Body of pancreas (tissue), 4 donors: ENCODE measurements at places on chromosomes 2 and 18. TPM values are rescaled to one million over a fixed set of nuclear protein-coding genes. Genes with fewer than 3 reads are reported as not detected.

- H3K27me3 ChIP-seq = no peaks in the 10 kb centered on the region
- no peaks in the 10 kb centered on the region for H3K4me1 ChIP-seq
- H3K4me3 ChIP-seq = no peak overlapping the region
- no peak overlapping the region for H3K27ac ChIP-seq
- DNase-seq = no peak
Measured at GRCh38 chr18:4385876-4386275, 69.2 kb downstream of the DLGAP1 start.

DNA sequence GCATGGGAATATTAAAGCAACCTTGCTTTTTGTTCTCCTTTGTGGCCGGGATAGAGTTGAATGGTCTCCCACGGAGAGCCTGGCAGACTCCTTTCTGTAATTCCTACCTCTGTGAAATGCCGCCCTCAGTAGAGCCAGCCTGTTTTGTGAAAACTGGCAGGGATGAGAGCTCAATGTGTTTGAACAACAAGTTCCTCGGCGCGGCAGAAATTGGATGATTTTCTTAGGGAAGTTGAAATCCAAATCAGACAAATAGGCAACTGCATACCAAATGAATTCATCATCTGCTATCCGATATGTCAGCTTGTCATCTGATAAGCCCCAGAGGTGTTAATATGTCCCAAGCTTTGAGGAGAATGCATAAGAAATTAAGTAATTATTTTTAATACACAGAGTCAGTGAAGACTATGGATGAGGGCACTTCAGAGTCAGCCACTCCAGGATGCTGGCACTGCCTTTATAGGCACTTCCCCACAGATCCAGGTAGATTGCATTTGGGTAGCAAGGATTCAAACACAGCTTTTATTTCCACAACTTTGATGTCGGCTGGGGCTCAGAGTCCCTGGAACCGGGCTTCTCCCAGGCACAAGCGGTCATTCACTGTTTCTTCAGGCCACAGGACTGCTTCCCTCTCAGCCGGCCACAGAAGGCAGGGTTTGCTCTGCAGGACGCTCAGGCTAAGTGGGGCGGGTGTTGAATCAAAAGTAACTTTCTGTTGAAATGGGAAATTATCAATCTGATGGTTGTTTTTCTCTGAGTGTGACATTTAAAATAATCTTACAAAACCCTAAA is 82.8 kb upstream of the REV1 start:
- no peak overlapping the region for H3K27ac ChIP-seq
- H3K27me3 ChIP-seq = no peaks in the 10 kb centered on the region
- no peaks in the 10 kb centered on the region for H3K36me3 ChIP-seq
- H3K4me3 ChIP-seq = no peak overlapping the region

DNA sequence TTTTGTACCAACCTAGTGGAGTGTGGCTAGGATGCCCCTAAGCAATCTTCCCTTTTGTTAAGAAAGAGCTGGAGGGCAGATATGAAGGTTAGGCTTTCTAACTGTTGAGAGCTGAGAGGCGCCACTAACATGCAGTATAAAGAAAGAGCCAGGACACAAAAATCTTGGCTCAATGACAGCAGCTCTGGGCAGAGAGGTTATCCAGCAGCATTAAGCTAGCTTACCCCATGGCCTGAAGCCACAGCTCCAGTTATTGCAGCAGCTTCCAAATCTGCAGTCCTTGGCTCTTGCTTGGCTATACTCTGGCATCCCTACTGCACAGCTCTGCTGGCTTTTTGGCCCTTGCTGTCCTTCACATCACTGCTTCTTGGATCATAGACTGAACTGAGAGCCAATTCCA is 213.4 kb downstream of the GPD2 start:
- no peak overlapping the region for H3K27ac ChIP-seq
- no peak overlapping the region for H3K4me3 ChIP-seq
- no peaks in the 10 kb centered on the region for H3K27me3 ChIP-seq
- DNase-seq = no peak

GRCh38 chr18:21663578-21663977 is 41.0 kb downstream of the ABHD3 start:
- DNase-seq = no peak
- H3K27me3 ChIP-seq = no peaks in the 10 kb centered on the region
- no peak overlapping the region for H3K4me3 ChIP-seq
- H3K4me1 ChIP-seq = peaks cover 3% of the 10 kb centered on the region

- H3K4me1 ChIP-seq = no peaks in the 10 kb centered on the region
- no peaks in the 10 kb centered on the region for H3K27me3 ChIP-seq
- no peak overlapping the region for H3K27ac ChIP-seq
- DNase-seq = no peak
- no peaks in the 10 kb centered on the region for H3K36me3 ChIP-seq
Measured at GRCh38 chr2:178928077-178928476, 120.9 kb upstream of the TTN start.

- no peak overlapping the region for H3K4me3 ChIP-seq
- H3K27ac ChIP-seq = peak overlapping the region; percentile 34
Measured at GRCh38 chr18:13269013-13269280, 50.4 kb downstream of the LDLRAD4 start.

- no peaks in the 10 kb centered on the region for H3K27me3 ChIP-seq
- H3K4me3 ChIP-seq = no peak overlapping the region
- no peak for DNase-seq
- H3K4me1 ChIP-seq = peaks cover 6% of the 10 kb centered on the region
- H3K36me3 ChIP-seq = peaks cover 17% of the 10 kb centered on the region
- H3K27ac ChIP-seq = no peak overlapping the region
Measured at GRCh38 chr2:60925994-60926740, 44.8 kb downstream of the REL start.

- no peaks in the 10 kb centered on the region for H3K36me3 ChIP-seq
- no peak overlapping the region for H3K4me3 ChIP-seq
- no peaks in the 10 kb centered on the region for H3K27me3 ChIP-seq
- peak overlapping the region; percentile 1 for H3K27ac ChIP-seq
- H3K4me1 ChIP-seq = no peaks in the 10 kb centered on the region
- DNase-seq = no peak
Measured at GRCh38 chr2:85853499-85854165, 35.2 kb downstream of the ST3GAL5 start.

DNA sequence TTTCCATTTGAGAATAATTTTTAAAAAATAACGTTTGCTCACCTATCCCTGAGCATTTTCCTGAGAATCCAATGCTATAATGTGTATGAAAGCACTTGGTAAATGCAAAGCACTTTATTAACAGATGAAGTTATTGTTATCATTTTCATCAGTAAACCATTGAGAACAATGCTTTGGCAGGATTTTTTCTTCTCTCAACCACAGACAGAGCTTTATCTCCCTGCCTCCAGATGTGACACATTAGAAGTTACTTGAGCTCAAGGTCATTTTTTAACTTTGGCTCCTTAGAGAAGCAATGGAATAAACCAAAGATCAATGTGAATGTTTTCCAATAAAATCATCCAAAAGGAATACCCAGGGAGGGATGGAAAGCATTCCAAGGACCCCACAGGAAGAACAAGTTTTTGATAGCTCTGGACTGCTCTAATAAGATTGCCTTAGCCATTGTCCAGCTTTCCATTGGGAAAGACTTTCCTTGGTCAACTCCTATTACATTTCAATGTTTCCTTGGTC is 118.9 kb upstream of the NT5C1B start:
- H3K27me3 ChIP-seq = no peaks in the 10 kb centered on the region
- no peak for DNase-seq
- H3K36me3 ChIP-seq = no peaks in the 10 kb centered on the region
- H3K27ac ChIP-seq = no peak overlapping the region
- H3K4me1 ChIP-seq = no peaks in the 10 kb centered on the region
- H3K4me3 ChIP-seq = no peak overlapping the region

GRCh38 chr2:173472112-173472511 is 117.4 kb downstream of the CDCA7 start:
- H3K27ac ChIP-seq = no peak overlapping the region
- H3K4me3 ChIP-seq = no peak overlapping the region
- no peaks in the 10 kb centered on the region for H3K36me3 ChIP-seq
- DNase-seq = no peak

DNA sequence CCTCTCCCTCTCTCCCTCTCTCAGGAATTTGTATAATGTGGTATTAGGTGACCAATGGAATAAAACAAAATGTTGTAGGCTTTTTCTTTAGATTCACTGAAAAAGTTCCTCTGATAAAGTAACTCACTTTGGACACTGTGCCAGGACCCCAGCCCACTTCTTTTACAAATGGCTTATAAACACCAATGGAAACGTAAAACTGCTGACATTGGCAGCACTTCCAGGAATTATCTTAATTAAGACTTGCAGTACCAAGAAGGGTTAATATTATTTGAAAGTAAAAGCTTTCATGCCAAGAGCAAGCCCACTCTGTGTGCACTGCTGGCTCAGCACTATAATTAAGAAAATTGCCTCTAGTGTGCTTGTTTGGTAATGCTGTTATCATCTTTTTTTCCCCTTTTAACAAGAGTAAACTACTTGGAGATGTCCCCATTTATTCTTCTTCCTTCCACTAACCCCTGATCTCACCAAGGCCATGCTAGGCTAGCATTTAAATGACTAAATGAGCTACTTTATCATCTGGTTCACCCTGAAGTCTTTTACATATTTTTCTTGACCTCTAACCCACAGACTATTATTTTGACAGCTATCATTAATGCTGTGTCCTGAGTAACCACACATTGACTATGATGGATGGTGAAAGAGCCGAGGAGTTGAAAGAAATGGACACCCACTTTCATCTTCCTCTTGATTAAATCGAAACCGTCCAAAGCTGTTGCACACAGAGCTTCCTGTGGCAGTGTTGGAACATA is 232.2 kb upstream of the ETAA1 start:
- no peaks in the 10 kb centered on the region for H3K36me3 ChIP-seq
- H3K27ac ChIP-seq = no peak overlapping the region
- DNase-seq = no peak
- H3K4me1 ChIP-seq = peaks cover 4% of the 10 kb centered on the region
- H3K27me3 ChIP-seq = no peaks in the 10 kb centered on the region

DNA sequence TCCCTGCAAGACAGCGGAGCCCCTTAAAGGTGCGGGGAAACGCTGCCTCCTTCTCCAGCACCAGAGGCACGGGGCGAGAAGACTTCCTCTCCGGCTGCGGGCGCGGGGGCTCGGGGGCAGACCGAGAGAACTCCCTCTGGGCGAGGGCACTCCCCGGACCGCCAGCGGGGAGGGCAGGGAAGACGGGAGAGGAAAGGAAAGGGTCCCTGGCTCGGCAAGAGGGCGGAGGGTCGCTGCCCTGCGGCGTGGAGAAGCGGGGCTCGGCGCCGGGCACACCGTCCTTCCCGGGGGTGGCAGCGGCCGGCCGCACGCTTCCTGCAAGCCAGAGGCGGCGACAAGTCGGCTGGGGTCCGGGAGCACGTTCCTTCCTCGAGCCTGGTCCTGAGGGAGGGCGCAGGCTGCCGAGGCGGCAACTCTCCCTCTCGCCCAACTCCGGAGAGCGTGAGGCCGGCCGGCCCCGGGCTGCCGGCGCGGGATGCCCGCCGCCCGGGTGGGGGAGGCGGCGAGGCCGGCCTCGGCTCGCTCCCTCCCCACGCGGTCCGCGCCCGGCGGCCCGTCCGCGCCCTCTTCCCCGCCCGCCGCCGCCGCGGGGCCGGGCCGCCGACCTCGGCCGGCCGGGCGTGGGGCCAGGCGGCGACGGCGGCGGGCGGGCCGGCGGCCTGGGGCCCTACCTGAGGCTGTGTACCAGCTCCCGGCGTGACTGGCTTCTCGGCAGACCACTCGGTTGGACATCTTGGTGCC is 1.1 kb downstream of the MEMO1 start:
- no peaks in the 10 kb centered on the region for H3K36me3 ChIP-seq
- peak overlapping the region; percentile 79 for H3K4me3 ChIP-seq
- no peaks in the 10 kb centered on the region for H3K27me3 ChIP-seq
- peak; percentile 43 for DNase-seq
- peak overlapping the region; percentile 64 for H3K27ac ChIP-seq

DNA sequence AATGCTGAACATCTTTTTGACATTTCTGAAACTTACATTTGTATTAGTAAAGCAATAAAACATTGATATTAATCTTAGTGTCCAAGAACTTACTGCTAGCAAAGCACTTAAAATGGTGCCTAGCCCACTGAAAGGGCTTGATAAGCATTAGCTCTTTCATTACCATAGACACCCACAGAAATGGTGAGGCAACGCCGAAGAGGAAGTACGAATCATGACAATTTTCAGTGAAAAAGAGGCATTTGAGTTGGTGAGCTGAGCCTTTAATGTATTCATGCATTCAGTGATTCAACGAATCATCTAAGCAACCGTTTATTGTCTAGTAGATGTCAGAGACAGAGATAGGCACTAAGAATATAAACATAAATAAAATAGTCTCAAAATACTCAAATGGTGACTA is 101.1 kb downstream of the PIGN start:
- no peaks in the 10 kb centered on the region for H3K27me3 ChIP-seq
- H3K4me3 ChIP-seq = no peak overlapping the region
- no peak for DNase-seq
- no peaks in the 10 kb centered on the region for H3K4me1 ChIP-seq

DNA sequence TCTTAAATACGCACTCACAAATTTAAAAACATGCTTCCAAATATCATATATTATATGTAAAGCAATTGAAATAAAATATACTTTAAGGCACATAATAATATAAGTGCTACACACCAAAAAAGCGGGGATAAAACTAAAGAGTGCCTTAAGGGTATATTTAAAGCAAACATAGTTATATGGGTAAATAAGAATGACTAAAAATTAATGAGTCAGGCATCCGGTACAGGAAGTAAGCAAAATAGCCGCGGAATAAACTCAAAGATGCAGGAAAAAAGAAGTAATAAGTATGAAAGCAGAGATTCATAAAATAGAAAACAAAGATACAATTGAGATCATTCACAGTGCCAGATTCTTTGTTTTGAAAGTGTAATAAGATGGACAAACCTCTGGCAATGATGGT is 503.5 kb upstream of the SOX11 start:
- no peaks in the 10 kb centered on the region for H3K36me3 ChIP-seq
- H3K27me3 ChIP-seq = no peaks in the 10 kb centered on the region
- no peak overlapping the region for H3K4me3 ChIP-seq
- no peak overlapping the region for H3K27ac ChIP-seq
- DNase-seq = no peak
- H3K4me1 ChIP-seq = no peaks in the 10 kb centered on the region

DNA sequence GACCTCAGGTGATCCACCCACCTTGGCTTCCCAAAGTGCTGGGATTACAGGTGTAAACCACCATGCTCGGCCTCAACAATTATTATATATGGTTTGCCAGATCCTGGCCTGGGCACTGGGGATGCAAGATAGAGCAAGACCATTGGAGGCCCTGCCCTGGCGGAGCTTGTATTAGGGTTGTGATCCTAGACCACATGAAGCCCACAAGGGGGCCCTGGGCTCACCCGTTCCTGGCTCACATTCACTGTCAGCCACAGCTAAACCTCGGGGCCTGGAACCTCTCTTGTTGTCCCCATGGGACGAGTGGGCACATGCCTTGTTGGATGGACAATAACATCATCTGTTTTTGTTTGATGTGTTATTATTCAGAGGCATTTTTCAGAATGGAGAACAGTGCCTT is 14.9 kb downstream of the HPCAL1 start:
- H3K27me3 ChIP-seq = no peaks in the 10 kb centered on the region
- no peaks in the 10 kb centered on the region for H3K36me3 ChIP-seq
- no peak for DNase-seq
- H3K4me1 ChIP-seq = no peaks in the 10 kb centered on the region
- no peak overlapping the region for H3K27ac ChIP-seq

NEU2 gene
- total RNA-seq = not detected

ANKRD36 gene
- total RNA-seq = 55.7 TPM

TXNL4A gene
- 13.5 TPM for total RNA-seq
